ENCODE measurements at places on chromosomes 4 and X. TPM values are rescaled to one million over a fixed set of nuclear protein-coding genes. Genes with fewer than 3 reads are reported as not detected.

XK gene
- 0.99 TPM for total RNA-seq

CT45A3 gene
- not detected for total RNA-seq

UGT2B15 gene
- total RNA-seq: not detected

- no peak for DNase-seq
Measured at GRCh38 chr4:165428957-165429356, 50.1 kb downstream of the CPE start.
